ENCODE measurements at places on chromosomes 5 and 9.
A peak's percentile ranks its signal among the peaks of the same experiment; 100 is the strongest.

DNA sequence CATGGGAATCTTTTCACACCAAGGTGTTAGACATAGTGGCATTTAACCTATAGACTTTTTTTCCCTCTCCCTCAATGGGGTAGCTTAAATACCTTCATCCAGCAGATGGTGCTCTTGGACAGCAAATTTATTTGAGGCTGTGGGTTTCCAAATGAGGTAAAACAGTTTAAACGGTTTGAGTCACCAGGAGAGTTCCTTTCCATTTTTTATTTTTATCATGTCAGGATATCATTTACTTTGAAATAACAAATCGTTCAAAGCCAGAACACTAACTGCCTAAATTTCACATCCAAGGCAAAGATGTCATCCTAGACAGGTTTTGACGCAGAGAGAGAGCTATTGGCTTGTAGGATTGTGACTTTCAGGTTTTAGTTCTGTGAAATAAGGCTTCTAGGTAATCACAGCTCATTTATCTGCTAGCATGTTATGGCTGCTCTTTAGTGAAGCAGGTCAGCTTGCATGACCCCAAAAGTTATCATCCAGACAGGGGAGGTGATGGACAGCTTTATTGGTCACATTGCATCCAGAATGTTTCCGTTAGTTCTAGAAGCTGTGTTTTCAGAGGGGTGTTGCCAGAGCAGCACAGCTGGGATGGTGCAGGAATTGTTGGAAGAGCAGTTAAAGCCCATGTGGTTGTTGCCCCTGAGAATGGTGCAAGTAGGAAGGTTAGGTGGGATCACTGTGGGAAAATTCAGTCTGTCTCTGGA, 69.8 kb downstream of the KDM4C start:
- DNase-seq, result no peak

DNA sequence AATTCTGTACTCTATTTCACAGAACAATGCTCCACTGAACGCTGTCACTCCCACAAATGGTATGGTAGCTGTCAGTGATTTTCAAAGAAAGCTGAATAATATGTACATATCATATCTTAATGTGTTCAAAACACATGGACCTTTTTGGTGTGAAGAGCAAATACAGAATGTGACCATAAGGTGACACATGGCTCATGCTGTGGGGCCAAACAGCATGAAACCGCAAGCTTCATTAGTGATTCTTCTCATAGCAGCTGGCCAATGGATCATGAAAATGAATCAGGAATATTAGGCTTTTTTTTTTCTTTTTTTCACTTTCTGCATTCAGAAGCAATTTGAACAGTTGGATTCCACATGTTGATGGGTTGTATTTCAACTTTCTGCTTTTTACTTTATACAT, 54.9 kb upstream of the CDH9 start:
- no peak for DNase-seq

DNA sequence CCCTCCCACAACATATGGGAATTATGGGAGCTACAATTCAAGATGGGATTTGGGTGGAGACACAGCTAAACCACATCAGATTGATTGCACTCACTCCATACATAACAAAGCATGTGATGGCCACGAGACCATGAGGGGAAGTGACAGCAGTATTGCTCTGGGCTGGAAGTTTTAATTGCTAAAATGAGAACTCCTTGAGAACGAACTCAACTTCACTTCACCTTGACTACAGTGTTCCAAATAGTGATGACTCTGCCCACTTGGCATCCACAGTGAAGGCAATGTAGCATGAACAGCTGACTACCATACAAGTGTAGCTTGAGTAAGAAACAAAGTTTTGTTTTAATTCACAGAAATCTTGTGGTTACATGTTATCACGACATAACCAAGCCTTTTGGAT, 739 bp upstream of the SPINK7 start:
- no peak for DNase-seq

DNA sequence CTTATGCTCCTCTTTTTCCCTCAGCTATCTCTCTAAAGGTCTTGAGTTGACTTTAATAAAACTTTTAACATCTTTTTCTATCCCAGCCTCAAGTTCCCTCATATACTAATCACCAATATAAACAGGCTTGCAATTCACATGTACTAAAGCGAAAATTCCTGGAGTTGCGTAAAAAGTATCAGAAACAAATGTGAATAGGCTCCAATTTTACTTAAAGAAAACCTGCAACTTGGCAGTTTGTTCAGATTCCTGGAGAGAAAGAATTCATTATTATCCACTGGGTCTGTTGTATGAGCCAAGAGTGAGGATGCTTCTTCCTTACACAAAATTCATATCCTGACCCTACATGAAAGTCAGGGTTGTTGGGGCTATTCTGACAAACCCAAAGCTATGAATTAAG, 384.2 kb downstream of the DTWD2 start:
- DNase-seq, result no peak

DNA sequence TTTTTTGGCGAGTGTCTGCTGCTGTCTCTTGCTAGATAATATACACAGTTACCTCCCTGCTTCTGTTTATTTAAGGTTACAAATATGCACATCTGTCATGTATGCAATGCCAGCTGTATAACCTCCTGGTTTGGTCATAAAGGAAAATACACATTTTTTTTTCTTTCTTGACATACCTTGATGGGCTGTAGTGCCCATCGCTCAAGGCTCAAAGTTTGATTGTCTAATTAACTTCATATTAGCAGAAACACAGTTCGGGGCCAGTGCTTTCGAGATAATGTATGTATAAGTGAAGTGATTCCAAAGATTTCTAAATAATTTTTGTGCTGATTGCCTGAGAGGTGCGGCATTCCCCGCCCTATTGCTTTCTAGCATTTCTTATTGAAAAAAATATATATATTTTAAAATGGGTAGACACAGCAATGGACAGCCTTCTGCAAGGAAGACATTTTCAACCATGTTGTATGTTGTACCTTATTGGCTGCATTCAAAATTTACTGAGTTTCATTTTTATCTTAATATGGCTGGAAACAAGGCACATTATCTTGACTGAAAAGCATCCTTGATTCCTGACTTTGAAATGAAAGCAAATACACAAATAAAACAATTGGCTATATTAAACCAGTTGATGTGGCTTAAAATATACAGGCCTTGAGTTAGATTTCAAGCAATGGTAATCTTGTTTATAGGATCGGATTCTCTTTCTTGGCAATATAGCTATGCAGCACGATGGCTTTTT, 206.2 kb downstream of the MEF2C start:
- DNase-seq, result no peak

- DNase-seq, result no peak
Observed at GRCh38 chr9:93978551-93978950, 23.4 kb upstream of the BARX1 start.

DNA sequence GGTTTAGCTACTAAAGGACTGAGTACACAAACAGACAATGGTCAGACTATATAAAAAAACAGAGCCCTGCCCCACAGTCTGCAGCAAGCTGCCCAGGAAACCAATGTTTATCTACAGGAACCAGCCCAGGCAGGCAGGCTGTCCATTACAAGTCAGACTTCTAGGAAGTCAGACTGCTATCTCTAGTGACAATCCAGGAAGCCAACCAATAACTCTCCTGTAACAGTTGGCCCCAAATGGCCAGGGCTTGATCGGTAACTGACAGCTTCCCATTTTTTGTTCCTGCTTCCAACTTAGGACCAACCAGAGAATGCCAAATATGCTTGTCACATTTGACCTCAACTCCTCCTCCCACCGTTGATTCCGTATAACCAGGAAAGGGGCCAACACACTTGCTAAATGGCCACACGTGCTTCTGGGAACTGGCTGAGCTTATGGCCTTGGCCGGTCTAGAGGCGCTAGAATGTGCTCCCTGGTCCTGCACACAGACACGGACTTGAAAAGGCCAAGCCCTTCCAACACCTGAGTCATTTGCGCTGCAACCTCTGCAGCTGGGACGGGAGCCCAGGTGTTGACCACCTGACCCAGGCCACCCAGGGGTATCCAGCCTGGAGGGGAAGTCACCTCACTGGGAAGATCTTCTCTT, 79.6 kb upstream of the CDK20 start:
- no peak for DNase-seq

DNA sequence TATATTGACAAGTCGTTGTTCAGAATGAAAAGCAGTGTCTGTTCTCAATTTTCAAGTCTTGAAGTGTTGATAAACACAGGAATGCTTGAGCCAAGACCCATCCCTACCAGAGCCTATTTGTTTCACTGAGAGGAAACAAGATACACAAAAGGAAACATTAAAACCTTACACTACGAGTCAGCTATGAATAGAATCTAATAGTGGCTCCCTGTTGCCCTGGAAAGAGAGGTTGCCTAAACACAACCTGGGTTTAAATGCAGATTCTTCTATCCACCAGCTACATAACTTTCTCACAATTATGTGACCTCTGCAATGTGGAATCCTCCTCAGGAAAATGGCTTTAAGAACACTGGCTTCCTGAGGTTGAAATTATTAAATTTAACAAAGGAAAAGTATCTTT, 29.1 kb upstream of the BNC2 start:
- no peak for DNase-seq

- no peak for DNase-seq
Observed at GRCh38 chr5:1343315-1343751, 1.6 kb downstream of the CLPTM1L start.

DNA sequence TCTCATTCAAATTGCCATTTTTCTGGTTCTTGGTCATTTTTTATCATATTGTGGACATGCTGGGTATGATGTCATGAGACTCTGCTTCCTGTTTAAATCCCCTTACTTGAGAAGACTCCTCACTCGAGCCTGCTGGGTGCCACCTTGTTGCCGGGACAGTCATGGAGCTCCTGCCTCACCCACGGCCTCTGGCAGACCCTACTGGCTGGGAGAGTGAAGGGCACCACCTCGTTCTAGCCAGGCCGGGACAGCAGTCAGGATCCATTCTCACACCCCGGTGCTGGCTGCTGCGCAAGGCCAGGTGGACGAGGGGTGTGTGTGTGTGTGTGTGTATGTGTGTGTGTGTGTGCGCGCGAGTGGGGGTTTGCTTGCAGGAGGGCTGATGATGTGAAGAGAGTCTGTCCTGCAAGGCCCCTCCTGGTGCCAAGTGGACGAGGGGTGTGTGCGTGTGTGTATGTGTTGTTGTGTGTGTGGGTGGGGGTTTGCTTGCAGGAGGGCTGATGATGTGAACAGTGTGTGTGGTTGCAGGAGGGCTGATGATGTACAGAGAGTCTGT, 4.4 kb downstream of the CEP72 start:
- DNase-seq, result peak; percentile 46

GRCh38 chr9:129333617-129334104, 155.6 kb upstream of the IER5L start:
- peak; percentile 78 for DNase-seq

DNA sequence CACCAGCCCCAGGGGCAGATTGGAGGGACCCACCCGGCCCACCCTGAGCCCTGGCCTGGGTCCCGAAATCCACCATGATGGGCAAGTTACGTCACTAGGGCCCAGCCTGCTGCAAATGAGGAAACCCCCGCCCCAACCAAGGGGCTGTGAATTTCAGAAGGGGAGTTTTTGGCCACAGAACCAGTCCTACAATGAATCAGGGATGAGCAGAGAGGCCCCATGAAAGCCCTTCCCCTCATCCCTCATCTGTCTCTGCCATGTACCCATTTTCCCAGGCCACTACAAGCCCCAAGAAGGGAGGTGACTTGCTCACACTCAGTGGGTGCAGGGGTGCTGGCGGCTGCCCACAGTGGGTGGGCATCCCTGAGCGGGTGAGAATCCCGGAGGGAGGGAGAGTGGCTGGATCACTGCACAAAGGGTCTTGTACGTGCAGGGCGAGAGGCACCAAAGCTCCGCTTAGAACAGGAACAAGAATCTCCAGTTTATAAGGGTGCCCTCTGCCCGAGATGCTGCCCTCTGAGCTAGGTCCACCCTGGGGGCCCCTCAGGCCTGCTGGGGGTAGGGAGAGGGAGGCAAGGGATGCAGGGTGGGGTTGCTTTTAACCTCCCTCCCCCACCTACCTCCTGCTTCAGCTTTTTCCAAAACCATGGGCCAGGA, 10.4 kb upstream of the TCF7 start:
- DNase-seq, result no peak

- no peak for DNase-seq
Observed at GRCh38 chr5:90201923-90202322, 207.6 kb downstream of the CETN3 start.

DNA sequence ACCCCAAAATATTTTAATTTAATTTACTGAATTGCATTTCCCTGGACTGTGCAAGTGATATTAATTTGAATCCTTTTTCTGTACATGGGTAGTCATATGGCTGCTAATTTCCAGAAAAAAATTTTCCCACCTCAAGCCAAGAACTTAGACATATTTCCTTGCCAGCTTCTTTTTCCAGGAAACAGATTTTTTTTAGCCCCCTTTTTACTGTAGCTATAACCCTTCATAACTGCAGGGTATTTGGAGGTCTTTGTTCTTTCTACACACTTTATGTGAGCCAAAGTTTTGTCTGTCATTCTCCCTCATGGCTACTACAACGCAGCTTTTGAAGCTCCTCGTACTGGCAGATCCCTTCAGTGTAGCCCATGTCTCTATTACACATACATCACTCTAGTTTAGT, 261.2 kb upstream of the PIK3R1 start:
- no peak for DNase-seq

- no peak for DNase-seq
Observed at GRCh38 chr5:140351609-140352334, 5.4 kb upstream of the HBEGF start.

DNA sequence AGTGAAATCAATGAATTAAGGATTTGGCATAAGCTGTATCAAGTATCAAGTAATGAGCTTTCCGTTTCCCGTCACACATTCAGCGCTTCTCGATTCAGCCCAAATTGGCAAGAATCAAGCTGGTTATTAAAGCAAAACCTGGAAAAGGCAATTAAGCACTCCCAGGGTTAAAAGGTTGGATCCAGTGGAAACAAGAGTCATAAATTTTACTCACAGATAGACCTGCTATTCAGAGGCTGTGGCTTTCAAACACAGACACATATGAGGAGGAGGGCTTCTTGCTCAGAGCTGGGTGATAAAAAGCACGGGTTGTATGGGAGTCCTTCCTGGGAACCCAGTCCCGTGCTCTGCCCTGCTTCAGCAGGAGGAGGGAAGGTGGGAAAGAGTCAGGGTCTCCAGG, 112.3 kb upstream of the CXCL14 start:
- no peak for DNase-seq

- no peak for DNase-seq
Observed at GRCh38 chr9:96852676-96853075, 1.6 kb downstream of the ZNF782 start.

DNA sequence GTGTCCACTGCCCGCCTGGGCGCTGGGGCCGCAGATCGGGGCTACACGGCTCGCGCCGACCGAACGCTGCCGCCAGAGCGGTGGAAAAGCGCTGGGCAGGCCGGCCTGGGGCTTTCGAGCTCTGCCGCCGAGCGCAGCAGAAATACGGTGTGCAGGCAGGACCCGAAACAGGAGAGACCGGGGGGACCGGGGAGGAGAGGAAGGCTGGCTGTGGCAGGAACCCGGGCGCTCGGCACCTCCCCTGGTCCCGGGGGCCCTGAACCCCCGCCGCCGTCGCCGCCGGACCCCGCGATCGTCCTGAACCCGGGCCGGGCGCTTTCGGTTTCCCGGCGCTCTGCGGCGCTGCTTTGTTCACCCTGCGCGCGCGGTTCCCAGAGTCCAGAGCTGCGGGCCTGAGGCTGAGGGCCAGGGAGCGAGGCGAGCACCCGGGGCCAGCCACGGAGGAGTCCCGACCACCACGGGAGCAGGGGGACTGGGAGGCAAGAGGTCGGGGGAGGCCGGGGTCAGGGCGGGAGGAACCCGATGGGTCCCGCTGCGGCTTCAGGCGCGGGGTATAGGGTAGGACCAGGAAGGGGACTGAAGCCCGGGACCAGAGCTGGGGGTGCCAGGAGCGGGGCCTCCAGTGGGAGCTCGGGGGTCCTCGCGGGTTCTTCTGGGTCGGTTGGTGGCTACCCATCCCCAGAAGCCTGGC, 12.0 kb downstream of the IRX2 start:
- DNase-seq, result peak; percentile 62

All from coronary artery (tissue), 2 donors.